ENCODE measurements at places on chromosomes 1 and 21.

- DNase-seq, result no peak
Measured at GRCh38 chr1:229669333-229669732, 43.3 kb downstream of the URB2 start.

GRCh38 chr1:162085991-162086390, 16.5 kb downstream of the NOS1AP start:
- no peak for DNase-seq

- DNase-seq, result no peak
Measured at GRCh38 chr1:61561666-61562065, 163.3 kb downstream of the TM2D1 start.

- no peak for DNase-seq
Measured at GRCh38 chr1:201418461-201418860, 3.1 kb downstream of the TNNI1 start.

DNA sequence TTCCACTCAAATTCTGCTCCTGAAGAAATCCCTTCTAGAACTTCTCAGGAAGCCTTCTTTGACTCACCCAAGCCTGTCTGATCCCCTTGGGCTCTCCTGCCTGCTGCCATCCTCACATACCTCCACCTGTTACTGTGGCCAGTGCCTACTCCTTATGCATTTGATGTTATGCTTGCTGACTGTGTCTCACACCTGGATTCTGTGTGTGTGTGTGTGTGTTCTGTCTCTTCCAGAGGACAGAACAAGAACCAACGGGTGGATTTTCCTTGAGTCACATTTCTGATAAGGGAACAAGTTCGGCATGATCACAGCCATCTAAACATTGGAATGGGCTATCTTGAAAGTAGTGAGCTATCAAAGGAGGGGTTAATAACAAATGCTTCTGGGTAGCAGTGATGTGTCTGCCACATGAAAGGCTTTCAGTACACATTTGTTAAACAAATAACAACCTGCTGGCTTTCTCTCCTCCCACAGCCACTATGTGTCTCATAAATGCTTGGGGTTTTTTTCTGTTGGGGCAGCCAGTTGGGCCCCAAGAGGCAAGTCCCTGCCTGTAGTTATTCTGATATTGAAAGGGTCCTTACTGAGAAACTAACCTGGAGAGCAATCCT, 8.9 kb upstream of the GPR37L1 start:
- no peak for DNase-seq

DNA sequence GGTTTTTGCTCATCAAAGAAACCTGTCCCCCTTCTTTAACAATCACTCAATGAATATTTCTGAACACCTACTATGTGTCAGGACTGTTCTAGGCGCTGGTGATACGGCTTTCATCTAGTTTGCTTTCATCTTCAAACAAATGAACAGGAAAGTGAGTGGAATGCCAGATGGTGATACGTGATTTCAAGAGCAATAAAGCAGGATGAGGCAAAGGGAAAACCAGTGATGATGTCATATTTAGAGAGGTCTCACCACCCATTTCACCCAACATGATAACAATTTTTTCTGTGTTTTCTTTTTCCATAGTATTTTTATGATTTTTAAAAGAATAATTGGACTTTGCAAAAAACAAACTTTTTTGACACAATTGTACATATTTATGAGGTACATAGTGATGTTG, 11.3 kb upstream of the SLC6A17 start:
- no peak for DNase-seq

- DNase-seq, result no peak
Measured at GRCh38 chr1:201400212-201400851, 1.2 kb upstream of the LAD1 start.

DNA sequence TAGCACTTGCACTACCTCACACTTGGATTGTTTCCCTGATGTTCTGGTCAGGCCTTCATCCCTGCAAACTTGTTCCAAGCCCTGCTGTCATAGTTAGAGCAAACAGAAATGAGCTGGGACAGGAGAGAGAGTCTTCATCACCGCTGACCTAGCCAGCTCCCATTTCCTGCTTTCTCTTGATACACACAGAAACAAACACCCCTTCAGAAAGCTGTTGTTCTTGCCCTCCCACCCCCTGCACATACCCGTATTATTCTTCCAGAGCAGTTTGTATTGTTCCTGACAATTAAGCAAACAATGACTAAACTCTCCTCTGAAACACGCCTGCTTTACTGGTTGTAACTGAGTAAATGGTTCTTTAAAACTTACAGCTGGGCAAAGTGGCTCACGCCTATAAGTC, 2.9 kb upstream of the SYT2 start:
- DNase-seq, result no peak

GRCh38 chr1:214377485-214377884, 96.5 kb downstream of the SMYD2 start:
- DNase-seq, result no peak

DNA sequence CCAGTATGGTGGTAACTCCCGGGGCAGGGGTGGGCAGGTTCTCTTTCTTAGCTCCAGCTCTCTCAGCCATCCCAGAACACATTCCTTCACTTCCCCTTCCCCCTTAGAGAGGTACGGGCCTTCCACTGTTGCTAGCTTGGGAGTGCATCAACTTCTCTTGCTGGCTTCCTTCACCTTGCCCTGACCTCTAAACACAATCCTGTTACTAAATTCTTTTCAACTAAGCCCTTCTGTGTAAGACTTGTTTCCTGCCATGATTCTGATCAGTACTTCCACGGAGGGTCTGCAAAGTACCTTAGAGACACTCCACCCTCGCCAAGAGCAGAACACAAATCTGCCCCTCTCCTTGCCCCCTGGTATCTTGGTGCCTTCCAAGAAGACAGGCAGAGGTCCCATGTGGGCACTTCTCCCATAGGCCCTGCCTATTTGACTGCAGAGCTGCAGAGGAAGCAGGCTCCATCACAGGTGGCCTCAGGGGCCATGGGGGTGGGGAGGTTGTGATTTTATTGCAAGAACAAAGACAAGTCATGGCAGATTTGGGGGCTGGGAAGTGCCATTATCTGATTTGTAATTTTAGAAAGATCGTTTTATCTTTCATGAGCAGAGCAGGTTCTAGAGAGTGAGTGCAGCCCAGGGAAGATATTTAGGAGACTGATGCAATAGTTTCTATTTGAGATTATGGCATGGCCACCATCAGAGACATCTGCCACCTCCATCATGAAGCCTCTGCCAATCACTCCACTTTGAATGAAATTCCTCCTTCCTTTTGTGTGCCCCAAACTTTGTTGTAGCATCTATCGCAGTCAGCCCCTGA, 182.5 kb upstream of the JUN start:
- no peak for DNase-seq

- no peak for DNase-seq
Measured at GRCh38 chr1:157880621-157881020, 39.0 kb upstream of the CD5L start.

GRCh38 chr1:8815582-8816151, 1.8 kb downstream of the RERE start:
- DNase-seq, result no peak

DNA sequence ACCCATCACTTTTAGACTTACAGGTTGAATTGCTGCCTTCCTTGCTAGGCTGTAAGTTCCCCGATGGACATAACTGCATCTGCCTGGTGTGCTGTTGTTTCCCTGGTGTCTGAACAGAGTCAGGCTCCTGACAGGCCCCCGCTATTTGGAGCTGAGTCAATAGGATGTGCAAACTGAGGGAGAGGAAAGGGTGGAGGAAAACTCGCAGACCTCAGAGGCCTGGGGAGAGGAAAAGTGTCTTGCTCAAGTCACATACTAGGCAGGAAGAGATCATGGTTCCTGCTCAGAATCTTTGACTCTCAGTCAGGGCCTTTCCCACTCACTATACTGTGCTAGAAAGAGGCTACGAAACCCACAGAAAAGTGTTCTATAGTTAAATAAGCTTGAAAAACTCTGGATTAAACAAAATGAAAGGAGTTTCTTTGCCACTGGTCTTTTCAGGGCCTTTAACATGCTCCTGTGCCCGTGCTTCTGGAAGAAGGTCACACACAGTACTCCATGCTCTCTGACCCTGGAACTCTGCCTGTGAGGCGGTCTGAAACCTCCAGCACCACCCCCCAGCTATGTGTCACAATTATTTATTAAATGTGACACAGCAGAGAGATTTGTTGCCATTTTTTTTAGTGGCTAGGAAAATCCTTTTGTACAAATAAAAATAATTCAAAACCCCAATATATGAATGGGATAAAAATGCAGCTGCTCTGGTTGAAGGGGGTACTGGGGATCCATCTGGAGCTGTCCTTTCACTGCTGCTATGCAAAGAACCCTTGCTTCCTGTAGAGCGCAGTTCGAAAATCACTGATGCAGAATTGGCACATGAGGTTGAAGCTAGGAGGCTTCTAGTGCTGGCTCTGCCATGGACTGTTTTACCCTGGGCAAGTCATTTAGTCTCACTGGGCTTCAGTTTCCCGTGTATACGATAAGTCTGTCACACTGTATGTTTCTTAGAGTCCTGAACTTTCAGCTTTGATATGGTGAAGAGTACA, 20.1 kb upstream of the CDCP2 start:
- DNase-seq, result no peak

DNA sequence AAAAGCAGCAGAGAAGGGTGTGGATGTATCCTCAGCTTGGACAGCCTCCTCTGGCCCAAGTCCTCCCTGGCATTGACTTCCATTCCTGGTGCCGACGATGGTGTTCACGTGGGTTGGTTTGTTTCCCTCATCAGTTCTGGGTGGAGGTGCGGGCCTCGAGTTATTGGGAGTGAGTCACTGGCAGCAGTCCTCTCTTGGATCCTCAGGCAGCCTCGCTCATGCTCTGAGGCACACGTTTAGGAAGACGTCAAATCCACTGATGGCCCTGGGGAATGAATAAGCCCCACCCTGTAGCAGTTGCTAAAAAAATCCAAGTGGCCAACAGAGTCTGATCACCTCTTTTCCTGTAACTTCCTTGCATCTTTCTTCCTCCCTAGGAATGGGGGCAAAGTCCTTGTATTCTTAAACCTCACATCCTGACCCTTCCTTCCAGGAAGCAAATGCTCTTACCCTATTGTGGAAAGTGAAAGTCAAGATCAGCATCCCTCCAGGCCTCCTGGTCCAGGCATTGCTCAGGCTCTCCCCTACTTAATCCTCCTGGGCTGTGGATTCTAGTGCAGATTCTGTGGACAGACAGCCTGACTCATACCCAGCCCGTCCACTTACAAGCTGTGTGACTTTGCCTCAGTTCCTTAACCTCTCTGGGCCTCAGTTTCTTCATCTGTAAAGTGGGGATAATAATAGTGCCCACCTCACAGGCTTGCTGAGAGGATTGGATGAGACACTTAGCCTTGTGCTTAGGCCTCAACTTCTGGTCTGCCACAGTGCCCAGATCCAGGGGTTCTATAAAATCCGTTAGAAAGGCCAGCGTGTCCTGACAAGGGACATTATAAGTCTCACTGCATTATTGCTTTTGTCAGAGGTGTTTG, 111.1 kb downstream of the TLR5 start:
- no peak for DNase-seq

DNA sequence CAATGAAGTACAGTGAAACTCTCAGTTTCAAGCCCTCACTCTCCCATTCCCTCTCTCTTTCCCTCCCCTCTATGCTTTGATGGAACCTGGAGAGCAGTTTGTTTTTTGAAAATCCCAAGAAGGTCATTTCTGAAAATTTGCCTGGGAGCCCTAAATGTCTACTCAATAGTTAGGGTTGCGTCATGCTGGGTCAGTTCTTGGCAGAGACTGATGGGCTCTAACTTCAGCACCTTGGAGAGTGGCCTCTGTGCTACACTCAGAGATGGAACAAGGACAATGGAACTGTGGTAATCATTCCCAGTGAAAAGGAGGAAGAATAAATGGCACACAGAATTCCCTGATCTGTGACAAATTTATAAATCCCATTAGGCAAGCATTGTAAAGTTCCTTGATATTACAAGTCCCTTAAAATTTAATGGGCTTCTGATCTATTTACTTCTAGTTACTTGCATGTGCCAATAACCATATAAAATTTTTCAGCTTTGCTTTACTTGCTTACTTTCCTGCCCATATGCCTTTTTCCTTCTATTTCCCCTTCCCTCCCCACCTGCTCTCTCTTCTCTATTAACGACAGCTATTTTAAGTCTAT, 182.9 kb upstream of the KCND3 start:
- no peak for DNase-seq

DNA sequence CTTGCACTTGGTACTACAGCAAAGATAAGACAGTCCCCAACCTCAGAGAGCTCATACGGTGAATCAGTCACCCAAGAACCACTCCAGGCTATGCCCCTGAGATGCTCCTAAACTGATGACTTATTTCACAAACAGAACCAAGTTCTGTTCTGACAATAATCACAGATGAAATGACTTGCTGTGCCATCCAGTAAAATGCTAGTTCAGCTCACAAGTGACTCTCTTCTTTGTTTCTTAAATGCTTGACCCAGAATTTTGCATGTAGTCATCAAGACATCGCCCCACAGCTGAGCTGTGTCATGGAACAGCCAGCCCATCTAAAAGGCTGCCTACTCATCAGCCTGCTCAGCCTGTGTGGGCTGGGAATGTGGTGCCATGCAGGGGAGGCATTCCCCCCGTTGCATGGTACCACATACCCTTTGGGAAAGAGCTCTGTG, 6.1 kb upstream of the SLC19A2 start:
- no peak for DNase-seq

- no peak for DNase-seq
Measured at GRCh38 chr1:212565079-212565478, 43.5 kb upstream of the ATF3 start.

DNA sequence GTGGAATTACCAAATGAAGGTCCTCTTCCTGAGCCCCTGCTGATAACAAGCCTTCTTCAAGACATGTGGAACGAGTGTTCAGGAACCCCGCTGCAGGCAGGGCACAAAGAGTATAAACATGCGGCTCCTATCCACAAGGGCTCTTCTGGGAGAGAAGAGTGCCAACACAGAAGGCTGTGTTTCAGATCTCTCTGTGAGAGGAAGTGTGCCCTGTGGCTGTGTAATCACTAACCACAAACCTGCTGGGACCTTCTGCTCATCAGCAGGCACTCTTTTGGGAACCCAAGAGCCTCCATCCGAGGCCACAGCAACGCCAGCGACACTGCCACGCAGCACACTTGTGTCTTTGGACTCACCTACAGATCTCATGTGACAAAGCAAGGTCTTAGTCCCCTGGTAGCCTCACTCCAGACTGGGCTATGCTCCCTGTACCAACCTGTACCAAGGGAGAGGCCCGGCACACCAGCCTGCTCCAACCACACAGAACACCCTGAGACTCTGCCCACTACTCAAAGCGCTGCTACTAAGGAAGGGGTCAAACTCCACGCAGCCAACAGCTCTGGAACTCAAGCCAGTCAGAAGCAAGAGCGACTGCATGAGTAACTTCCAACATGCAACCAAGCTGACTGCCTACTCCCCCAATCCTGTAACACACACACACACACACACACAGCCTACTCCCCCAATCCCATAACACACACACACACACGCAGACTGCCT, 7.8 kb downstream of the PTTG1IP start:
- DNase-seq, result no peak

GRCh38 chr1:167369933-167370332, 148.4 kb downstream of the CD247 start:
- no peak for DNase-seq
